ENCODE measurements at places on chromosomes 2 and 18. TPM values are rescaled to one million over a fixed set of nuclear protein-coding genes. Genes with fewer than 3 reads are reported as not detected.

DNA sequence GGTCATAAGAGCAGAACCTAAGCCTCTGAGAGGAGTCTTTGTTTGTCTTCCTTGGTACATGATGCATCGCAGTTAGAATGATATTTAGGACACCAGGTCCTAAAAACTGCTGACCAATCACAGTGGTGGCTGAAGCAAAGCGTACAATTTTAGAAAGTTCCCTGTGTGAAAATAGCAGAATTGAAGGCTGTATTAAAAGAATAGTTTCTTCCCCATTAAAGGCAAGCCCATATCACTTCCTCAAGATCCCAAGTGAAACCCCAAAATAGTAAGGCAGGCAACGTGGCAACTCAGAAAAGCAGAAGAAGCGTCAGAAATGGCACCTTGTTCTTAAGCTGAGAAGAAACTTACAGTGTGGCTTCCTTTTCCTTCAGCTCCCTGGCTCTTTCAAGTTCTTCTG is 154.8 kb upstream of the PGAP1 start:
- no peaks in the 10 kb centered on the region for H3K4me1 ChIP-seq
- H3K27ac ChIP-seq: no peak overlapping the region
- no peaks in the 10 kb centered on the region for H3K27me3 ChIP-seq
- peaks cover 76% of the 10 kb centered on the region for H3K36me3 ChIP-seq

- no peak overlapping the region for H3K4me3 ChIP-seq
- no peaks in the 10 kb centered on the region for H3K36me3 ChIP-seq
- H3K27ac ChIP-seq: no peak overlapping the region
- no peaks in the 10 kb centered on the region for H3K4me1 ChIP-seq
- no peak for DNase-seq
- peaks cover 10% of the 10 kb centered on the region for H3K27me3 ChIP-seq
Measured at GRCh38 chr18:25724121-25724520, 366.3 kb downstream of the SS18 start.

DNA sequence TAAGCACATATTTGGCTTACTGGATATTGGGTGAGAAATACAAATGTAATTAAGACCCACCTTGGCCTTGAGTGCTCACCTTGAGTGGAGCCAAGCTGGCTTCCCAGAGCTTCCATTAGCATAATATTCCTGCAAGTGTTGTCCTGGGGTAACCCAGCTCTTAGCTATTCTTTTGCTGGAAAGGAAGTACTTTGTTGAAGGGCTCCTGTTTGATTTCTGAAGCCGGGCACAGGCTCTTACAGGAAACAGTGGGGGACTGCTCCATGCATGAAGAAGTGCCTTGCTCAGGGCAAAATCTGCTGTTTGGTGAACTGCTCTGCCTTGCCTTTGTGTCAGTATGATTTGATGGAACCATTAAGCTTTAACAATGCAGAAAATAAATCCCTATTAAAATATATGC is 325.4 kb downstream of the SMAD2 start:
- H3K4me3 ChIP-seq: no peak overlapping the region
- no peak overlapping the region for H3K27ac ChIP-seq

DNA sequence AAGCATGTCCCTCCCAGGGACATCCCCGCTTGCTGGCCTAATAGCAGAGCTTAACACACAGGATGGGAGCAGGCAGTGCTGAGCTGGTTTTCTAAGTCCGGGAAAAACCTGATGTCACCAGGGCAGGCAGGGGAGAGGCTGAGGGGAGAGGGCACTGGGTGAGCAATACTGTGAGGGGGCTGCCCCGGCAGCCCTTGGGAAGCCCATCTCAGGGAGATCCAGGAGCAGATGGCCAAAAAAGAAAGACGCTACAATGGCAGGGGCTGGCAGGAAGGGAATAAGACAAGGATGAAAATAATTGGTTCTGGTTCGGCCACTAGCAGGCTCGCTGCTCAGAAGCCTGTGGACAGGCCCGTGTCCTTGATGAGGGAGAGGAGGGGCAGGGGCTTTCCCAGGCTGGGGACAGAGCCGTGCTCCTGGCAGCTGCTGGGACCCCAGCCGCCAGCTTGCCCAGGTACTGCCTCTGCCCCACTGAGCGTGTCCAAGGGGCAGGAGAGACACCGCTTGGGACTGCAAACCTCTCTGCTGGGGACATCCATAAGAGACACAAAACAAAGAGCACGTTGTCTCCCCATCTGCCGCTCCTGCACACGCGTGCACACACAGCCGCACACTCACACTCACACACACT is 30.2 kb downstream of the SMAD7 start:
- H3K36me3 ChIP-seq: peaks cover 32% of the 10 kb centered on the region
- H3K27ac ChIP-seq: peak overlapping the region; percentile 20
- H3K27me3 ChIP-seq: no peaks in the 10 kb centered on the region
- DNase-seq: no peak
- H3K4me3 ChIP-seq: no peak overlapping the region
- peaks cover 45% of the 10 kb centered on the region for H3K4me1 ChIP-seq

DNA sequence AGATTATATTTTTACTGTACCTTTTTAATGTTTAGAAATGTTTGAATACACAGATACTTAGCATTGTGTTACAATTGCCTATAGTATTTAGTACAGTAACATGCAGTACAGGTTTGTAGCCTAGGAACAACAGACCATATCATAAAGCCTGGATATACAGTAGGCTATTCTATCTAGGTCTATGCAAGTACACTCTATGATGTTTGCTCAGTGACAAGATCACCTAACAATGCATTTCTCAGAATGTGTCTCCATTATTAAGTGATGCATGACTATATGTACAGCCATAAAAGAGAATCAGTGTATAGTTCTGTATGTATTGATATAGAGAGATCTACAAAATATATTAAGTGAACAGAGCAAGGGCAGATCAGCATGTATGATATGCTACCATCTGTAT is 616.4 kb downstream of the XIRP2 start:
- no peaks in the 10 kb centered on the region for H3K27me3 ChIP-seq
- H3K4me1 ChIP-seq: no peaks in the 10 kb centered on the region
- DNase-seq: no peak
- H3K4me3 ChIP-seq: no peak overlapping the region
- H3K27ac ChIP-seq: no peak overlapping the region

DNA sequence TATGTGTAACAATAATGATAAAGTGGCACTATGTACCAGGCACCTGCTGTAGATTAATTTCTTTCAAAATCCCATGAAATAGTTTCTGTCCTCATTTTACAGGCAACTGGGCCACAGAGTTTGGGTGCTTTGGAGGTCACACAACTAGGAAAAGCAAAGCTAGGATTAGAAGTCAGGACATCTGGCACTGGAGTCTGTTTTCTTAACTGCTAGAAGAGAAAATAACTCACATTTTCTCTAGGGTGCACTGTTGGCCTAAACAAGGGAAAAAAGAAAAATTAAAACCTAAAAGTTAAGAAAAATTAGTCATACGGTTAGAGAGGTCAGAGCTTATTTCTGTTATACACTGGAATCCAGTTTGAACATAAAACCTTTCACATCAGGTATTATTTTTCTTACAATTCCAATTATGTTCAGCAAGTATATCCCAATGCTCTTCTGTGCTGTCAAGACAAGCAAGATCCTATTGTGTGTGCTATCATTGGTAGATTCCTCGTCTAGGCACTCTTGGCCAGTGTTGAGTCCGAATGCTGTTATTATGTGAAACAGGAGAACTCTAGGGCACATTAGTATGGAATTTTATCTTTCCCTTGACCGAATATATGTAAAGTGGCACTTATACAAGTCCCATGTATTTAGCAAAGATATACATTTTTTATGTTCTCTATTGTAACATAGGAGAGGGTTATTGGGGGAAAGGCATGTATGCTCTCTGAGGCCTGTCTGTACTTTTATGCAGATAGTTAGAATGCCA is 1.5 kb upstream of the OSGEPL1 start:
- H3K27me3 ChIP-seq: no peaks in the 10 kb centered on the region
- H3K4me1 ChIP-seq: peaks cover 12% of the 10 kb centered on the region
- H3K27ac ChIP-seq: peak overlapping the region; percentile 2
- H3K36me3 ChIP-seq: peaks cover 18% of the 10 kb centered on the region

SLC66A3 gene
- total RNA-seq: 10.4 TPM

DNA sequence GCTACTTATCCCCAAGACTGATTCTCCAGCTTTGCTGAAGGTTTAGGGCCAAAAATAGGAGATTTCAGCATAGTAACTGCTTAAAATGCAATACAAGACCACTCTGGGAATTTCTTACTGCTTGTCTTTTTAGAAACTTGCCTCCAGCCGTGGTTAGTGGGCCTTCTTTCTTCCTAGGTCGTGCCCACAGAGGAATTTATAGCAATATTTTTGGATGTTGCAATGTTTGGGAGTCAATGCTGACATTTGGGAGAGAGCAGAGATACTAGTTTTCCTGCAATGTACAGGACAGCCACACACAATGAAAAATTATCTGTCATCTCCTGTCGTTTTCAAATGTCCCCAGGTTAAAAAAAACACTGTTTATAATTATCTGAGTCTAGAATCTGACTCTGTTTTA is 25.6 kb upstream of the CERS6 start:
- peaks cover 47% of the 10 kb centered on the region for H3K4me1 ChIP-seq
- H3K36me3 ChIP-seq: no peaks in the 10 kb centered on the region
- no peak overlapping the region for H3K4me3 ChIP-seq
- DNase-seq: no peak

DNA sequence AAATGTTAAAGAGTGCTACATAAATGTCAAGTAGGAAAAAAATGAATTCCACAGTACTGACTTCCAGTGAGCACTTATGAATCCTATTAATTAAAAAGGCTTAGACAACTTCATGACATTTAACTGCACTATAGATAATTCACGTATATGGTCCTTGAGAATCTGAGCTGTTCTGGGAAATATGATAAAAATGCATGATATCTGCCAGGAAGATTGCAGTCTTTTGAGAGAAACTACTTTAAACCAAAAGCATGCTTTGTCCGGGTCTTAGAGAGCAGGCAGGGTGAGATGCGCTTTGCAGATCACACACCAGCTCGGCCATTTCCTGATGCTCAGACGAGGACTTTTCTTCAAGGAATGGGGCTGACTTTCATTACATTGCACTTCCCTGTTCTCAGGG is 42.6 kb downstream of the CMPK2 start:
- no peaks in the 10 kb centered on the region for H3K27me3 ChIP-seq
- H3K36me3 ChIP-seq: no peaks in the 10 kb centered on the region
- peaks cover 8% of the 10 kb centered on the region for H3K4me1 ChIP-seq
- H3K27ac ChIP-seq: no peak overlapping the region

PFN4 gene
- total RNA-seq: not detected

DNA sequence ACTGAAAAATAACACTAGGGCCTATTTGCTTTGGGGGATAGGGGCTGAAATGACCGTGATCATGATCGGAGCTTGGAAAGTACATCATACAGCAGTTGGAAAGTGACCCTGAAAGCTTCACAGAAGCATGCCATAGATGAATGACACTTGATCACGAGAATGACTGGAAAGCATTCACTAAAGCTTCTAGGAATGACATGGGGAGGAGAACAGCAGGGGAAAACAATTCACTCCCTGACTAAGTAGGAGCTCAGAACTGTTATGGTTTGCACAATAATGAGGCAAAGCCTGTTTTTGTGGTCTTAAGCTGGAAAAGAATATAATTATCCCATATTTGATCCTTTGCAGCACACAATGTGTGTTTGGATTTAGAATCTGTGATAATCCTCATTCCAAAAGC is 237.5 kb downstream of the NOL4 start:
- H3K4me1 ChIP-seq: no peaks in the 10 kb centered on the region
- no peaks in the 10 kb centered on the region for H3K36me3 ChIP-seq
- no peak overlapping the region for H3K4me3 ChIP-seq
- no peak overlapping the region for H3K27ac ChIP-seq

- no peaks in the 10 kb centered on the region for H3K4me1 ChIP-seq
- H3K27me3 ChIP-seq: no peaks in the 10 kb centered on the region
- no peak for DNase-seq
- H3K27ac ChIP-seq: no peak overlapping the region
- H3K36me3 ChIP-seq: no peaks in the 10 kb centered on the region
Measured at GRCh38 chr18:24819141-24819890, 358.9 kb downstream of the HRH4 start.

DNA sequence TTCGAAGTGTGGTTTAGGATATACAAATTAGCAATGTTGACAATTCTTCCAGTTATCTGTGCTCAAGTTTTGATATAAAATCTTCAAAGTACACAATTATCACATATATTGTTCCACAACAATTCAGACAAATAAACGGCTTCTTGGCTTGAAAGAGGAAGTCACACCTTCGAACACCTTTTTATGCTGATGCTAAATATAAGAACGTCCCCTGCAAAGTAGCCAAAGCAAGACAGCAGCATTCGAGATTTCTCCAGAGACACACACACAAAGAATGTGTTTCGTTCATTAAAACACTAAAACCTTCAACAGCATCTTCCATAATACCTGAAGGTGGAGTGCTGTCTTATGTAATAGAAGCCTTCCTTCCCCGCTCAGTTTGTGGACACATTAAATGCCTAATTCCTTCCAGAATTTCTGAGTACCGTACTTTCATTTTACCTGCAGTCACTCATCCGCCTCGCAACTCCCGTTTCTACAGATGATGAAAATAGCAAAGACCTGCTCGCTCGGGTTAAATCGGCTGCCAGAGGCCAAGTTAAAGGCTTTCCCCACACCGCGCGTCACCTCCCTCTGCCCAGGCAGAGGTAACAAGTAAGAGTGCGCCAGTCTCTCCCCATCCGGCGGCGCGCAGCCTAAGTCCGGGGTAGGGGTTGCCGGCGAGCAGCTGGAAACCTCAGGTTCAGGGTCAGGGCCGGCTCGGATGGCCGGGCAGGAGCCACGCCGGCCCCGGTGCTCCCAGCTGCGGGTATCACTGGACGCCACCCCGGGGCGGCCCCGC is 847 bp downstream of the SERPINE2 start:
- peak overlapping the region; percentile 32 for H3K27ac ChIP-seq
- peaks cover 7% of the 10 kb centered on the region for H3K36me3 ChIP-seq
- peak; percentile 74 for DNase-seq

TCF23 gene
- not detected for total RNA-seq

DNA sequence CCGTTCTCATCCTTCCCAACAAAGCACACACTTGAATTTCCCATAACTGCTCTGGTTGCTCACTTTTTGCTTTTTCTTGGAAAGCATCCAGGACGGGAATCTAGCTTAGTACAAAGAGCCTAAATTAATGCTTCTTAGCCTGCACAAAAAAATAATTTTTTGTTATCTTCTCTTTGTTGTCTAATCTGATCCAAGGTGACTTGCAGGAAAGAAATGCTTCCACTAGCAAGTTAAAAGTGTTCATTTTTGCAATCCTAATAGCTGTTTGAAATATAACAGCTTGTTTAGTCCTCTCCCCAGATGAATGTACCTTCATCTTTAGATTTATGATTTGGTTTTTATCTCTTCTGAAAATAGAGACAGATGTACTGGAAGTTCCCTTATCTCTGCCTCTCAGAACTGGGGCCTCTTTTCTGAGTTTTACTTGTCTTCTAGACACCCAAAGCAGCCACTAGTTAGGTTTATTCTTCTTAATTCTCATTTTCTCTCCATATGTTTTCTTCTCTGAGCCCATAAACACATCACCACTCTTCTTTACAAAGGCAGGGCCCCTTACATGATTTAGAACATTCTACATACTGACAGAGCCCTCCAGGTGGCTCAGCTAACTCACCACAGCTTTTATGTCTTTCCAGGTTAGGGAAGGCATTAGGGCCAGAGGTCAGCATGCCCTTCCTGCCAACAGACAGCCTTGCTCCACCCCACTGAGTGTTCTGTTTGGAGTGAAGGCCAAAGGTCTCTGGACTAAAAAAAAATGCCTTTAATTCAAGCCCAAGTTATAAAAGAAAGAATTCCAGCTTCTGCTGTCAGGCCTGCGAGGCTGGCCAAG is 74.7 kb upstream of the MAP4K3 start:
- no peaks in the 10 kb centered on the region for H3K36me3 ChIP-seq
- H3K4me3 ChIP-seq: peak overlapping the region; percentile 2
- H3K27ac ChIP-seq: peak overlapping the region; percentile 77
- DNase-seq: no peak
- H3K4me1 ChIP-seq: peaks cover 50% of the 10 kb centered on the region

Measured in activated CD8-positive, alpha-beta T cell treated with anti-CD3 and anti-CD28 coated beads for 36 hours (primary cell).